ENCODE measurements at places on chromosomes 2 and 18.

DNA sequence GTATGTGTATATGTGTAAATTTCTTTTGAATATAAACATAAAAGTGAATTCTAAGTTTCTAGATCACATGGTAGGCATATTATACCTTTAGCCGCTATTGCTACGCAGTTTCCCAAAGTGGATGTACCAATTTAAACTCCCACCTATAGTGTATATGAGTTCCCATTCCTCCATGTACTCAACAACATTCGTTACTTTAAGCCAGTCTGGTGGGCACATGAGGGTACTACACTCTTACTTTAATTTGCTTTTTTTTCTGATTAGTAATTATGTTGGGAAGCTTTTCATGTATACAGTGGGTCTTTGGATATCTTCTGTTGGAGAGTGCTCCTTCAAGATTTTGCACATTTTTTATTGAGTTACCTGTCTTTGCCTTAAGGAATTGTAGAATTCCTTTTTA is 683.8 kb downstream of the ERBB4 start:
- no peak for DNase-seq

DNA sequence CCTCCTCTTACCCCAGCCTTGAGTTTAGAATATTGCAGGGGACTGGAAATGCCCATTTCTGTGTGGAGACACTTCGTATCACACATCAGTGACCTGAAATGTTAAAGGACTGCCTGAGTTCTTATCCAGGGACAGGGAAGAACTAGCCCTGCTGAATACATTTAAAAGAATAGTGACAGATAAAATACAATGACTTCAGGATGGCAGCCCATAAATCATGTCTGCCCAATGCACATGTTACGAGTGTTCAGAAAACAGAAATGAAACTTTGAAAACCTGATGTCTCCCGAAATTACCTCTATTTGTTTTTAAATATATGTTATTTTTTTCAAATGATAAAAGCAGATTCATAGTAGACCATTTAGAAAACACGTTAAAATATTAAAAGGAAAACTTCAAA is 22.3 kb upstream of the RAB12 start:
- DNase-seq, result no peak

- DNase-seq, result no peak
Measured at GRCh38 chr18:9835113-9835755, 50.5 kb upstream of the TXNDC2 start.

GRCh38 chr18:63676526-63677323 is 15.0 kb upstream of the SERPINB3 start:
- DNase-seq, result no peak

GRCh38 chr2:133972786-133973185 is 281.1 kb upstream of the MGAT5 start:
- no peak for DNase-seq

DNA sequence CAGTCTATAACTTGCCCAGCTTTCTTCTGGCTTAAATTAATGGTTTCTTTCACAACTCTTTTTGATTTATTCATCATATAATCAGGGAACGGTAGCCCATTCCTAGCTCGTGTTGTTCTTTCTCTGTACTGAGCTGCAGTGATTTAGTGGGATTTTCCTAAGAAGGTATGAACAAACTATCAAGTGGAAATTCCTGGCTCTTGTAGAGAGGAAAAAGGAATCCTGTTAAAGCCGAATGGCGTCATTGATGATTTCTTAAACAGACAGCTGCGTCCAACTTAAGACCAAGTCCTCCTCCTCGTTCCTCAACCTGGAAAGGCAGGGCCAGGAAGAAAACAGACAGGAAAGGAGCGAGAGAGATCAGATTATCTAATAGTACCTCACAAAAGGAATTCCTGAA is 69.2 kb upstream of the CABLES1 start:
- DNase-seq, result no peak
